ENCODE measurements at places on chromosomes 16 and 17.

GRCh38 chr17:45277992-45278391 lies 16.1 kb upstream of the SPATA32 start:
- DNase-seq: no peak

DNA sequence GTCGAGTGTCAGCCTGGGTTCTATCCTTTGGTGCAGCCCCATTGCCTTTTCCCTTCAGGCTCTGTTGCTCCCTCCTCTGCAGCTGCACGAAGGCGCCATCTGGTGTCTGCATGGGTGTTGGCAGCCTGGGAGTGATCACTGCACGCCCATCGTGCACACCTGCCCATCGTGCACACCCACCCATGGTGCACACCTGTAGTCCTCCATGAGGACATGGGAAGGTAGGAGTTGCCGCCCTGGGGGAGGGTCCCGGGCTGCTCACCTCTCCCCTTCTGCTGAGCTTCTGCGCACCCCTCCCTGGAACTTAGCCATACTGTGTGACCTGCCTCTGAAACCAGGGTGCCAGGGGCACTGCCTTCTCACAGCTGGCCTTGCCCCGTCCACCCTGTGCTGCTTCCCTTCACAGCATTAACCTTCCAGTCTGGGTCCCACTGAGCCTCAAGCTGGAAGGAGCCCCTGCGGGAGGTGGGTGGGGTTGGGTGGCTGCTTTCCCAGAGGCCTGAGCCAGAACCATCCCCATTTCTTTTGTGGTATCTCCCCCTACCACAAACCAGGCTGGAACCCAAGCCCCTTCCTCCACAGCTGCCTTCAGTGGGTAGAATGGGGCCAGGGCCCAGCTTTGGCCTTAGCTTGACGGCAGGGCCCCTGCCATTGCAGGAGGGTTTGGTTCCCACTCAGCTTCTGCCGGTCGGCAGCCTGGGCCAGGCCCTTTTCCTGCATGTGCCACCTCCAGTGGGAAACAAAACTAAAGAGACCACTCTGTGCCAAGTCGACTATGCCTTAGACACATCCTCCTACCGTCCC lies 2.9 kb downstream of the CTRL start:
- peak; percentile 88 for DNase-seq

DNA sequence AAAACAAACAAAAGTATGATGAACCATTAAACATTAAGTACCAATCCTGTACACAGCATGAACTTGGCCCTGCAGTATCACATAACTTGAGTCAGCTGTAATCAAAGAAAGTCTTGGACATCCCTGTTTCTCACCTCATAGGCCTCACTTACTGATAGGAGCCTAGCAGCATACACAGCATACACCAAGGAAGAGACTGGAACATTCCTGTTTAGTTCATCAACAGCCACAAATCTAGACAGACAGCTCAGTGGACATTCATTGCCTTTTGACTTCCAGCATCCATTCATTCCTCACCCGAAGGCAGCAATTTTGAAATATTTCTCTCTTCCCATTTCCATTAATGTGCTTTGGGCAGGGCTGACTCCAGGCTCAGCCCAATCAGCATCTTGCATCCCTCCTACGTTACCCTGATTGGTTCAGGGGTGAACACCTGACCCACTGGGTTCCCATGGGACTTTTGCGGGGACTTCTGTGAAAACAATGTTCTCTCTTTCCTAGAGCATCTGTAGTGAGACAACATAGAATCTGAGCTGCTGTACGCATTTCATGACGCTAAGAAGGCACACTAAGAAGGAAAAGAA lies 336.7 kb upstream of the ZFHX3 start:
- DNase-seq: no peak

DNA sequence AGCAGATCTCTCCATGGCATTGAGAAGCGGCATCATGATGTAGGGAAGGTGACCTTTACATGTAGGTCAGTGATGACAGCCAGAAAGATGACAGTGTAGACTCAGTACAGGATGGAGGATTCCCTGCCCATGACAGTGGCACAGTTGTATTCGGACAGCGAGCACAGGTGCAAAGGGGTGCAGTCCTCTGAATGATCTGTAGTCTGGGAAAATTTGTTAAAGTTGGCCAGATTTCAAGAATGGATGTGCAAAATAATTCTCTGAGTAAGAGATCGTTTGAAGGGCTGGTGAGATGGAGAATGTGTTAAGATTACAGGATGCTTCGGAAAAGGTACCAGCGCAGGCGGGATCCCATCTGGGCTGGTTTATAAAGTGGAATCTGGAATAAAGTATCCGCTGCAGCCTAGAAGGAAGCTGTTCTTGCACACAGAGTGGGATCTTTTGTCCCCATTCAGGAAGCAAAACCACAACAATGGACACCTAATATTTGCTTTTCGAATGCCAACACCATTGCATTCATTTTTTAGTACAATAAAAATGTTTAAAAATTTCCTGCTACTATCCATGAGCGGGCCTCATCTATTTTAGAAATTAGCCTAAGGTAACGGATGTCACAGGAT lies 101.2 kb downstream of the RPTOR start:
- no peak for DNase-seq

GRCh38 chr16:3578121-3578520 lies 918 bp upstream of the NLRC3 start:
- DNase-seq: peak; percentile 73

DNA sequence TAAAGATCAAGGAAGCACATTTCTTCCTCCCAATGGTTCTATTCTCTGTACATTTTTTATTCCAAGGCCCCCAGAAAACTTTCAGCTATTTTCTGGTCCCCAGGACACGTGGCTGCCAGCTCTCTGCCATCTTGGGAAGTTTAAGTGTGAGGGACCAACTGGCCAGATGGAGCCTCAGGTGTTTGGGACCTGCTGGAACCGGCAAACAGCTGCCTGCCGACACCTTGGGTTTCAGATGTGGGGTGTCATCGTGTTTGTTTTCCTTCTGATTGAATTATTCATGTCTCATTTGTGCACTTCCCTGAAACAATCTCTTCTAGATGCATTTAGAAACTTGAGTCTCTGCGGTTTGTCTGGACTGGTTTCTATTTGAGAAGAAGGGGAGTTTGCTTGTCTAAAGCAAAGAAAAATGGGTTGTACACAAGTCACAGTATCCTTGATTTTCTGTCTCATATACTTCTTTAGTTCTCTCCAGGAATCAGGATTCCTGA lies 386.5 kb downstream of the SLC39A11 start:
- no peak for DNase-seq

Measured in activated CD8-positive, alpha-beta memory T cell treated with anti-CD3 and anti-CD28 coated beads, Interleukin-2, amount 50 U/mL, for 48 hours (primary cell).